Femur (tissue), 1 donor: ENCODE measurements at places on chromosomes 7 and 10.

DNA sequence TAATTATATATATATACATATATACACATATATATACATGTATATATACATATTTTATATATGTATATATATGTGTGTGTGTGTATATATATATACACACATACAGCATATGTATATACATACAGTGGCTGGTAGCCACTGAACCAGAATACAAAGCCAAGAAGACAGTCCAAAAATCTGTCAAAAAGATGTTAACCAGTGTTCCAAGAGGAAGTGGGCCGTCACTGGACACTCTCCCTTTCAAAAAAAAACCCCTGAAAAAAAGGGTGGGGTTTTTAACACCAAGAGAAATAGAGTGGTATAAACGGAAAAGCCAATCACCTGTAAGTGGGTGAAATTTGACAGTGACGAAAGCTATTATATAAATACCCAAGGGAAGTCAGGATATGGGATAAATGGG, 31.1 kb upstream of the C1GALT1 start:
- DNase-seq, result no peak

- DNase-seq, result no peak
These were observed 96.5 kb downstream of the CAMK1D start for GRCh38 chr10:12445701-12446334.

- DNase-seq, result no peak
These were observed 164.8 kb upstream of the SLC25A13 start for GRCh38 chr7:96486681-96487080.

DNA sequence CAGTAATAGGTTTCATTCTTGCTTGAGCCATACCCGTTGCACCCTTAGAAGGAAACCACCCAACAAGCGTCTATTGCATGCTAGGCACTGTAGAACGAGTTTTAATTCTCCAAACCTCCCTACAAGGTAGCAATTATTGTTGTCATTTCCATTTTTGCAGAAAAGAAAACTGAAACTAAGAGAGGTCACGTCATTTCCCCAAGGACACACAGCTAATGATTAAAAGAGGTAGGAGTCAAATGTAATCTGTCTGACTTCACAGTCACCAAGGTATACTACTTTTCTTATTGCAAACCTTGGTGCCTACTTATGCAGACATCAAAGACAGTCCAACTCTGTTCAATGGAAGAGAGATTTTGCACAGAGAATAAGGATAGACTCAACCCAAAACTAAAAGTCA, 49.1 kb upstream of the C1QL3 start:
- DNase-seq, result no peak

GRCh38 chr7:44762300-44762699, 13.7 kb downstream of the ZMIZ2 start:
- no peak for DNase-seq

- no peak for DNase-seq
These were observed 51.7 kb downstream of the SGMS1 start for GRCh38 chr10:50572017-50572491.

GRCh38 chr7:14271441-14271840, 282.0 kb upstream of the ETV1 start:
- DNase-seq, result no peak

GRCh38 chr7:149498811-149499210, 1.2 kb upstream of the ZNF746 start:
- no peak for DNase-seq

GRCh38 chr10:102231357-102232318, 5.5 kb downstream of the ELOVL3 start:
- no peak for DNase-seq

DNA sequence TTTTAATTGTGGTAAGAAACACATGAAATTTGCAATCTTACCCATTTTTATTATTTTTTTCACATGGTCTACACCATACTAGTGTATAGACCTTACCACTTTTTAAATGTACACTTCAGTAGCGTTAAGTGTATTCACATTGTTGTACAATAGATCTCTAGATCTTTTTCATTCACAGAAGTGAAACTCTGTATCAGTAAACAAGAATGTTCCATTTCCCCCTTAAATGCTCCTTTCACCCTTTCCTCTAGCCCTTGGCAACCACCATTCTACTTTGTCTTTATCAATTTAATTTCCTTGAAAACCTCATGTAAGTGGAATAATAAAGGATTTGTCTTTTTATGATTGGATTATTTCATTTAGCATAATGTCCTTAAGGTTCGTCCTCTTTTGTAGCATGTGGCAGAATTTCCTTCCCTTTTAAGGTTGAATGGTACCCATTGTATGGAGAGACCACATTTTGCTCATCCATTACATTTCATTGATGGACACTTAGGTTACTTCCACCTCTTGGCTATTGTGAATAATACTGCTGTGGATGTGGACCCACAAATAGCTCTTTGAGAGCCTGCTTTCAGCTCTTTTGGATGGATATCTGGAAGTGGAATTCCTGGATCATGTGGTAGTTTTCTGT, 45.7 kb downstream of the SNX10 start:
- DNase-seq, result no peak
